Stimulated activated naive CD4-positive, alpha-beta T cell treated with Interleukin-2 at 50 U/mL for 16 hours (primary cell): ENCODE measurements at places on chromosomes 2 and 18.

DNA sequence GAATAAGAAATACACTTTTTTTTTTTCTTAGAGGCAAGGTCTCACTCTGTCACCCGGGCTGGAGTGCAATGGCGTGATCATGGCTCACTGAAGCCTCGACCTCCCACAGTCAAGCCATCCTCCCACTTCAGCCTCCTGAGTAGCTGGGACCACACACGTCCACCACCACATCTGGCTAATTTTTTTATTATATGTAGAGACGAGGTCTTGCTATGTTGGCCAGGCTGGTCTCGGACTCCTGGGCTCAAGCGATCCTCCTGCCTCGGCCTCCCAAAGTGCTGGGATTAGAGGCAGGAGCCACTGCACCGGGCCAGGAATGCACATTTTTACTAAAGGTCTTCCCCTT, 2.4 kb downstream of the TGOLN2 start:
- no peak for DNase-seq

DNA sequence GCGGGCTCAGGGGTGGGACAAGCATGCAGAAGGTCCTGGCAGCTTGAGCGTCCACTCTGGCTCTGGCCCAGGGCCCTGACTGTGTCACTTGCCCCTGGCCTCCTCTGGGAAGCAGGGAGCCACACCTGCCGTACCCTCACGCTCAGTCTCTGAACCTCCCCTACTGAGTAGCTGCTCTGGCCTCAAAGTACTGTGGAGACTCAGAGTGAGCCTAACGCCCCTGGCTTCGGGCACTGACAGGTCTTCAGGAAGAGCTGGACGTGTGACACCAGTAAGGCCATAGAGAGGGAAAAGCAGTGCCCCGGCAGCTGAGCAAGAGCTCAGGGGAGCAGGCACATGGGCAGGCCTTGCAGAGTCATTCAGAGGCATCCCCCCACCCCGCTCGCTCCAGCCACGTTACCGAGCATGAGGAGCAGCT, 73.3 kb downstream of the SFXN5 start:
- no peak for DNase-seq

DNA sequence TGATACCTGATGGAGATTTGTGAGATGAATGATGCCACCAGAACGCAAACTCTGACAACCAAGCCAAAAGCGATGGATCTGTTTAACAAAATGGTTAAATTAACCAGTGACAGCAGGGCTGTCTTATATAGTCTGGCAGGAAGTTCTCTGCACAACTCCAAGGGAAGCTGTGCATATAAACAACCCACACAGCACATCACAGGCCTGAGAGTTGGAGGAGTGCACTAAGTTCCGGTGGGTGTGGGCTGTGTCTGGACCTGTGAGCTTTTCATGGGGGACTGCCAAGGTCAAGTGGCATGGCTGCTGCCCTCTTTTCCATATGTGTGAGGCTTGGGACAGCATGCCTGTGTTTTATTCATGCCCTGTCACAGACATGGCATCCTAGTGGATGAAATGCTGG, 414.6 kb upstream of the TRIB2 start:
- DNase-seq: no peak

DNA sequence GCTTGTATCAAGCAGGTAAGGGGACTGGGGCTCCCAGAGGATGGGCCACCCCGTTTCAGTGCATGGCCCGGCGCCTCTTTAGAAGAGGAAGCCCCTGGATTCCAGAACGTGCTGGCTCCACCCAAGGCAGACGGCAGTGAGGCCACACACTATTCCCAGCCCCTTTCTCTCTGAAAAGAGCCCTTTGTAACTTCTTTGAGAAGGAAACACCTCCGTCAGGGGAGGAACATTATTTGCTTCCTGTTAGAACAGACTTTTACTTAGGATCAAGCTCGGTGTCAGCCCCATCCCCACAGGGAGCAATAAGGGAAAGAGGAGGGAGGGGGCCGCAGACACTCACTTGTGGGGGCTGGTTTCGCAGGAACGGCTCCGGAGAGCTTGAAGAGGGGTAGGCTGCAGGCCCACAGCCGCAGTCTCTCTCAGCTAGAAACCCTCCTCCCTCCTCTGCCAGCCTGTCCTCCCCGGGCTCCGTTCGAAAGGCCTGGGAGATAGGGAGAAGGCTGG, 49.6 kb upstream of the RMDN2 start:
- DNase-seq: no peak

DNA sequence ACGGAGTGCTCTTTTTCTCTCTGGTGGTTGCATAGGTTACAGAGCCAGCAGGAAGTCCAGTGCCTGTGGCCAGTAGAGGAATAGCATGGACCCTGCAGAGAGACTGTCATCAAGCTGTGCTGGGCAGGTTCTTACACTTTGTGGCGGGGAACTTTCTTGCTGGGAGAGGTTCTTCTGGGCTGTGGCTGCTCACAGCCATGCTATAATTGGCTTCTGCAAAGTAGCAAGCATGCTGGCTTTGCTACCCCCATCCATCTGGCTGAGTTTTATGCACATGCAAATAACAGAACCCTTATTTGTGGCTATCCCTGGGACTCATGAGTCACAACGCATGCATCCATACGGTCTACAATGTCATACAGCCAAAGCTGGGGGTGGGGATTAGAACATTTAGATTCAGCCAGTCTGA, 68.9 kb downstream of the PLCL1 start:
- DNase-seq: no peak

DNA sequence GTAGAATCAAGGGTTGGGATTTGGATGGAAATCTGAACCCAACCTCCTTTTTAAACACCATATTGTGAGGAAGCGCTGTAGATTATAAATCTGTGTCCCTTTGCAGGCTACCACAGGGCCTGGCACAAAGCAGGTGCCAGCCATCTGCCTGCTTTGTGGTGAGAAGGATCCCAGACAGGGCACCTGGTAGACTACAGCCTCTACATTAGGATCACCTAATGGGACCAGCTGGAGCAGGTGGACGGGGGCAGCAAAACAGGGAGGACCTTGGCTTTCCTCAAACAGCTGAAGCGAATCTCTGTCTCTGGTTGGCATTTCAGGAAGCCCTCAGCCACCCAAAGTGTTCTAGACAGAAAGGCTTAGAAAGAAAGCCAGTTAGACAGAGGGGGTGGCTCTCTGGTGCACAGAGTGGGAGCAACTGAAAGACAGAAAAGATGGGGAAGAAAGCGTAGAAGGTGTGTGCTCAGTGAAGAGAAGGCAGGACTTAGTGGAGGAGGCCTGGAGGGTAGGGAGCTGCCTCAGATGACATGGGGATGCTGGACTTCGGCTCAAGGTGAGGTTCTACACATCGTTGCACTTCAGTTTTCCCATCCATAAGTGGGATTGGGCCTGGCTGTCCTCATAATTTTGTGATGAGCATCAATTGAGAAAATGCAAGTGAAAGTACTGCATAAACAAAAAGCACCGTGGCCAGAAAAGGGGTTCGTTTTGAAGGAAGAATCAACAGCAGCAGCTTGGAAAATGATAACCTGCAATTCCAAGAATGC, 350.8 kb downstream of the CYRIA start:
- DNase-seq: no peak

DNA sequence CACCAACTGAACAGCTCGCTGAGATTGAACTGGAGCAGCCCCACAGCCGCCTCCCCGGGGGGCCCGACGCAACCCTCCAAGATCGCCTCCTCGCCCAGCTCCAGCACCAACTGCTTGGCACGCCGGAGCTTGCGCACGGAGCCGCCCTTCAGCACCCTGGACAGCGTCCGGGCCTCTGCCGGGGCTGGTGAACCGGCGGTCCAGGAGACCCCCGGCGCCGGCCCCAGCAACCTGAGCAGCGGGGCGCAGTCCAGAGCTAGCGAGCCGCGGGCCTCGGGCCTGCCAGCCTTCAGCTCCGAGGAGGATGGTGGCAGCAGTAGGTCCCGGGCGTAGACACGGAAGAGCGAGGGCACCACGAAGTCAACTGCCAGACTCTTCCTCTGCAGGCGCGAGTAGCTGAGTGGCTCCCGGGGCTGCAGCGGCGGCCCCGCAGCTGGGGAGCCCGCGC, 1.2 kb downstream of the ALK start:
- peak; percentile 13 for DNase-seq

- DNase-seq: no peak
Observed at GRCh38 chr2:217279556-217279955, 419.7 kb upstream of the TNP1 start.

DNA sequence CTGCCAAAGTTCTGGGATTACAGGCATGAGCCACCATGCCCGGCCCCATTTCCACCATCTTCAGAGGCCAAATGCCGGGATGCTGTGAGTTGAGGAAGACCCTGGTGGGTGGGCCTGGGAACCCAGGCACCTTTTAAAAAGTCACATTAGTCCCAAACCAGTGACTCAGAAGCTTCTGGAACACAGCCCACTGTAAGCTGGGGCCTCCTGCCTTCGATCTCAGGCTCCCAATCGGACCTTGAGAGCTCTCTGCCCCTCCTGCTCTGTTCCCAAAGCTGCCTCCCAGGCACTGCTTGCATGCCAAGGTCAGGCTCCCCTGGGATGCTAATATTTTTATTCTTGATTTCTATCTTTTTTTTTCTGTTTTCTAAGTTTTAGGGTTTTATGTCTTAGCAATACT, 4.2 kb downstream of the ADCY3 start:
- DNase-seq: no peak

DNA sequence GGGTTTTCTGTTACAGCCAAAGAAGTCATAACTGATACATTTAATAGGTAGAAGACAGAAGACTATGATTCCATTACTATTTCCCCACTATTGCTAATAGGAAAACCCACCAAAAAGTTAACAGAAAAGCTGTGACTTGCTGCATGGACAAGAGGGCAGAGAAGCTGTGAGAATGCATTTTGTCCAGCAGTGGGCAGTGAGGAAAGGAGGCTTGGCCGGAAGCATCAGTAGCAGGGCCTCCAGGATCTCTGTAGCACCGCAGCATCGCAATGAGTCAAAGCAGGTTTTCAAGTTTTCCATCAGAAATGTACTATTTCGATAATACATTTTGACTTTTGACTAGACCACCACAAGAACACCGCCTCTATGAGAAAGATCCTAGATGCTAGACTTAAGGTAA, 24.9 kb downstream of the MYO5B start:
- DNase-seq: no peak

- no peak for DNase-seq
Observed at GRCh38 chr2:151334082-151334815, 23.1 kb upstream of the TNFAIP6 start.

GRCh38 chr2:226611944-226612318, 187.7 kb downstream of the IRS1 start:
- DNase-seq: no peak

- DNase-seq: no peak
Observed at GRCh38 chr2:26453421-26454329, 24.2 kb downstream of the OTOF start.

GRCh38 chr2:69817729-69818501, 11.5 kb upstream of the GMCL1 start:
- DNase-seq: no peak

- no peak for DNase-seq
Observed at GRCh38 chr2:143584936-143585335, 455.7 kb downstream of the ARHGAP15 start.

GRCh38 chr2:3940661-3941060, 237.3 kb downstream of the DCDC2C start:
- no peak for DNase-seq

- DNase-seq: no peak
Observed at GRCh38 chr2:134621939-134622705, 96.7 kb downstream of the TMEM163 start.

GRCh38 chr2:217033186-217033585, 173.3 kb upstream of the TNP1 start:
- DNase-seq: no peak

- no peak for DNase-seq
Observed at GRCh38 chr2:62947403-62947802, 103.2 kb upstream of the OTX1 start.

GRCh38 chr2:114089636-114090319, 199.9 kb downstream of the ACTR3 start:
- DNase-seq: no peak

- no peak for DNase-seq
Observed at GRCh38 chr2:1685957-1686783, 58.1 kb downstream of the PXDN start.

- DNase-seq: no peak
Observed at GRCh38 chr18:61336766-61337165, 3.5 kb downstream of the CDH20 start.

DNA sequence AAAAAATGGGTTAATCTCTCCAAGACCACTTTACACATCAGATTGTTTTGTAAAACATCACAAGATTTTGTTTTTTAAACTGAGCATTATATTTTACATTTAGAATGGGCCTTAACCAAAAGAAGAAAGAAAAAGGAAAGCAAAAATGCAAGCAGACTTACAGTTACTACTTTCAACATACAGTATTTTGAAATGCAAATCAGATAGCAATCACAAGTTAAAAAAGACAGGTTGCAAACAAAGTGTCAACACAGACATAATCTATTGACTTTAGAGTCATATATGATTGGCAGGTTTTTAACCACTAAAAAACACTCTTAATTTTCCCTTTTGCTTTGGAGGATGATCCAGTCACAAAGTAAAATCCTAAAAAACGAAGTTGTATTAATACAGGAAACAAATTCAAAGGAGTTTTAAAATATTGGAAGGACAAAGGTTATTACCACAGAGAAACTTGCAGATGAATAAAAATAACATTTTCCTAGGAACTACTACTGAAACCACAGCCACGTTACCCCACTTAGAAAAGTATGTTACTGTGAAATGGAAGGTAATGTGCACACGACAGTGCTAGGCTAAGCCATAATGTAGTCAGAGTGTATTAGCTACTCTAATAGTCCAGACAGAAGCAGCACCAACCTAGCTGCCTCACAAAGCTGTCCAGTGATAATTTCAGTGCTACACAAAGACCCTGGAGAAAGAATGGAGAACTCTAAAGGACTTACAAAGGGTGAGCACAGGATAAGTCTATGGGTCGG, 22.9 kb downstream of the DARS1 start:
- no peak for DNase-seq

GRCh38 chr18:77081390-77081778, 51.2 kb downstream of the MBP start:
- no peak for DNase-seq

GRCh38 chr2:195320413-195320973, 336.5 kb upstream of the SLC39A10 start:
- DNase-seq: no peak

- no peak for DNase-seq
Observed at GRCh38 chr2:237694415-237695194, 67.2 kb downstream of the LRRFIP1 start.

DNA sequence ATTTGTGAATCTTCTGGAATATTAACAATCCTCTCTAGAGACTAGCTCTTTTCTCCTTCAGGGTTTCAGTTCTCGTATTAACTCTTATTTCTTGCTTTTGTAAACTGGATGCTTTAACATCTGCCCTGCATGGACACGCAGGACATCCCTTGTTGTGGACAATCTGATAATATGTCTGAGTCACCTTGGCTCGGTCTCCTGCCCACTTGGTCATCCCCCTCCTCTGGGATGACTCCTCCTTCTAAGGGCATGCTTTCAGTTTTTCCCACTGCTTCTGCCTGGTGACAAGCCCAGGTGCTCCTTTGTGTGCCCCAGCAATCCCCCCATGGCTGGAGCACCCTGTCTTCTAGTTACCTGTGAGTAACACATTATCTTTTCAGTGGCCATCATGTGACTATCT, 460.5 kb downstream of the DSC3 start:
- no peak for DNase-seq

DNA sequence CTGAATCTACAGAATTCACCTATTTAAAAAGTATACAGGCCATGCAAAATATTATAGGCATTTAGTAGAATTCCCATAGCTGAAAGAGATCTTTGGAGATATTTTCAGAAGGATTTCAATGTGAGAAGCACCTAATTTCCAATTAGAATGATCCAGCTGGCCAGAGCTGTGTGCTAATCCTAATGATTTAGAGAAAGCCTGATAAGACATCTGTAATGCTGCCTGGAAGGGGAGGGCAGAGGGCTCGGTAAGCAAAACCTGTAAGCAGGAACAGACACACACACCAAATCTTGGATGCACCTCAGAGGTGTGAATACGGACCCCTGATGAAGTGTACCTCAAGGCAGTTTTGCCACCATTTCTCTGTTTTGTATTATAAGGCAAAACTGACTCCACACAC, 14.0 kb downstream of the SERTAD2 start:
- DNase-seq: no peak
